ENCODE measurements at places on chromosomes 1 and 21. TPM values are rescaled to one million over a fixed set of nuclear protein-coding genes. Genes with fewer than 3 reads are reported as not detected.
A peak's percentile ranks its signal among the peaks of the same experiment; 100 is the strongest.

The CLIC6 gene
- total RNA-seq, result 19.0 TPM

The IVL gene
- not detected for total RNA-seq

The DOCK7 gene
- total RNA-seq, result 158 TPM

The IRF6 gene
- 0.99 TPM for total RNA-seq

The MOV10 gene
- 17.0 TPM for total RNA-seq

The LINGO4 gene
- total RNA-seq, result 2.0 TPM

The MYOC gene
- 5.2 TPM for total RNA-seq

The HIVEP3 gene
- 3.0 TPM for total RNA-seq

The FHAD1 gene
- total RNA-seq, result 9.9 TPM

The RPL11 gene
- 655 TPM for total RNA-seq

GRCh38 chr1:11019971-11020370 lies 7.5 kb downstream of the TARDBP start:
- H3K27me3 ChIP-seq, result no peaks in the 10 kb centered on the region
- H3K27ac ChIP-seq, result no peak overlapping the region
- H3K36me3 ChIP-seq, result peaks cover 69% of the 10 kb centered on the region
- no peak for DNase-seq
- peaks cover 3% of the 10 kb centered on the region for H3K4me1 ChIP-seq
- no peak overlapping the region for H3K4me3 ChIP-seq

GRCh38 chr1:116118471-116118870 lies 7.3 kb downstream of the MAB21L3 start:
- no peak overlapping the region for H3K27ac ChIP-seq
- no peak for DNase-seq
- no peak overlapping the region for H3K4me3 ChIP-seq
- no peaks in the 10 kb centered on the region for H3K4me1 ChIP-seq
- no peaks in the 10 kb centered on the region for H3K27me3 ChIP-seq

DNA sequence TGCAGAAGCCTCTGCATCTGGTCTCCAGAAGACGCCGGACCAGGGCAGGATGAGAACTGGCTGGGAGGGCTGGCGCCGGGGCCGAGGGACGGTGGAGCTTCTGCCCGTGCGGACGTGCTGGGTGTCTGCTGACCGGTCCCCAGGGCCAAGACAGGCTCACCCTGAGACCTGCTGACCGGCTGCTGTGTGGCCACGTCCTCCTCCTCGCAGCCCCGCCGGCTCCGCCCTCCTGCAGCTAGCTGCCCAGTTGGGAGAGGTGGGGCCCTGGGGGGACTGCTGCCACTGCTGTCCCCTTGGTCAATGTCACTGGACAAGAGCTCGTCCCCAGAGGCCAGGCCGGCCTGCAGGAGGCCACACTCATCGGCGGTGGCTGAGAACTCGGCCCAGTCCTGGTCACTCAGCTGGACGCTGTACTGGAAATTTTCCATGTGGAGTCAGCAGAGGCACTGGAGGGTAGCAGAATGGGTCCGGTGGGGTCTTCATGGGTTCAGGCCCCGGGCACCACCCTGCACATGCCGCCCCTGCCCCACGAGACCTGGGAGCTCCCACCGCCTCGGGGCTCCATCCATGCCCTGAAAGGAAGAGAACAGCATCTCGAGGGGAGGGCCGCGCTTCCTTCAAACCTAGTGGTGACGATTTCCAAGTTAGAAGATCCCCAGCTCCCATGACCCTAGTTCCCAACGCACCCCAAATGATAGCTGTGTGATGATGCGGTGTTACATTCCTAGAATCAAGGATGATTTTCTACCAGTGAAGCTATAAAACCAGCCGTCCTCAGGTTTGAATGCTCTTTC lies 1.1 kb downstream of the PERM1 start:
- peaks cover 2% of the 10 kb centered on the region for H3K36me3 ChIP-seq
- H3K27ac ChIP-seq, result no peak overlapping the region
- H3K27me3 ChIP-seq, result peaks cover 11% of the 10 kb centered on the region
- no peak overlapping the region for H3K4me3 ChIP-seq
- H3K4me1 ChIP-seq, result peaks cover 9% of the 10 kb centered on the region

DNA sequence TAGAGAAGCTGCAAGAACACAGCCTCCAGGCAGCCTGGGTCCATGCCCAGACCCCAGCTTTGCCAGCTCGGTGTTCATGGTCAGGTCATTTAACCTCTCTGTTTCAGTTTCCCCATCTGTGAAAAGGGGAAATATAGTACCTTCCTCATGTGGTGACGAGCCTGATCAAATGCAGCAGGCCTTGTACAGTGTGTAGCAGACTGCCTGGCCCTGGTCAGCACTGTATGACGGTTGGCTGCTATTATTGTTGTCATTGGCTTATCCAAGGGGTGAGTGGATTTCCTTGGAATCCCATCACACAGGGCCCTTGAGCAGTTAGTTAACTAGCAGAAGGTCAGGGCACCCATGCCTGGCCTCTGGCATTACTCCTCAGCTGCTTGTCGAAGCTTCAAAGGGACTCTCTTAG lies 6.6 kb upstream of the TMEM51 start:
- H3K36me3 ChIP-seq, result no peaks in the 10 kb centered on the region
- peak; percentile 42 for DNase-seq
- H3K4me3 ChIP-seq, result no peak overlapping the region
- H3K4me1 ChIP-seq, result peaks cover 5% of the 10 kb centered on the region
- H3K27ac ChIP-seq, result no peak overlapping the region

DNA sequence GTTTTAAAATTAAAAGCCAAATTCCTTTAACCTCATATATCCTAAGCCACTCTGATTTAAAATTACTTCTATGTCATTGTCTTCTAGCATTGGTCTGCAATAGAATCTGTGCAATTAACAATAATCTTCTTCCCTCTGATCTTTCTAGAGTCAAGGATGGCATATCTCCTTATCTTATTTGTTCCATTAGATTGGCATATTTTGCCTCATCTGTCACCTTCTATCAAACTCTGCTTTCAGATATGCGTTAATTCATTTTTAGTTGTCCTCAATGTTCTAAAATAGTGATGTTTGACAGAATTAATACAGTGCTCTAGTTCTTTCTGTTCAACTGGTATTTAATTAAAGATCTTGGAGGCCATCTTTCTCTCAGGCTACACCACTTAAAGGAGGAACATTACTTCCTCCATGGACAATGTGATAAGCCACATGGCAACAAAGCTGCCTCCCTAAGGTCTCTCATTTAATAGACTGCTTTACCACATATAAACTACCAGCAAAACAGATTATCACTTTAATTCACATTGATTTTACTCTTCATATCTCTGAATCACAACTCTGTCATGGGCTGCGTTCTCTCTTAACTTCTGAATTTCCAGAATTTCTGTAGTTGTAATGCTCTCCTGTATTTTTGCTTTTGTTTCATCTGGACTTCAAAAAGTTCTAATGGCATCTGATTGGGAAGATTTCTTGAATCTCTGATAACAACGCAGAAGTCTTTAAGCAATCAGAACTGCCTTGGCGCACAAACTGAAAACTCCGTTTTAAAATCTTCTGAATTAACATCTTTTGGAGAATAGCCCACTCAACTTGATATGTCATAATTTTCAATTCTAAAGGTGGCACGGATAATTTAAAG lies 2.8 kb downstream of the NRIP1 start:
- no peak overlapping the region for H3K27ac ChIP-seq
- no peaks in the 10 kb centered on the region for H3K36me3 ChIP-seq
- DNase-seq, result no peak
- no peaks in the 10 kb centered on the region for H3K27me3 ChIP-seq
- peak overlapping the region; percentile 73 for H3K4me3 ChIP-seq
- no peaks in the 10 kb centered on the region for H3K4me1 ChIP-seq

DNA sequence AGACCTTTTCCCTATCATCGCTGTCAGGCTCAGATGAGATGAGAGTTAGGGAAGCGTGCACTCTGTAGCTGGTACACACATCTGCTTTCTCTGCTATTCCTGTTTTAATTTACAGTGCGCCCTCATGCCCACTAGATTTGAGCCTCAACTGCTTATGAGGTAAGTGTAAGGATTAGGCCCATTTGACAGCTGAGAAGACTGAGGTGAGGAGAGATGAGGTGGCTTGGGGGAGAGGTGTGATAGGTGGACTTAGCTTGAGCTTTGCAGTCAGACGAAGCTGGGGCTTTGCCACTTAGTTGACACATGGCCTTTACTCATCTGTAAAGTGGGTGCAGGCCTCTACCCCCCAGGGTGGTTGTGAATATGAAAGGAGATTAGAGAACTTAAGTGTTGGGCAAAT lies 8.5 kb downstream of the TMEM61 start:
- H3K27me3 ChIP-seq, result no peaks in the 10 kb centered on the region
- H3K4me3 ChIP-seq, result no peak overlapping the region
- H3K36me3 ChIP-seq, result no peaks in the 10 kb centered on the region
- H3K27ac ChIP-seq, result no peak overlapping the region
- peaks cover 7% of the 10 kb centered on the region for H3K4me1 ChIP-seq

DNA sequence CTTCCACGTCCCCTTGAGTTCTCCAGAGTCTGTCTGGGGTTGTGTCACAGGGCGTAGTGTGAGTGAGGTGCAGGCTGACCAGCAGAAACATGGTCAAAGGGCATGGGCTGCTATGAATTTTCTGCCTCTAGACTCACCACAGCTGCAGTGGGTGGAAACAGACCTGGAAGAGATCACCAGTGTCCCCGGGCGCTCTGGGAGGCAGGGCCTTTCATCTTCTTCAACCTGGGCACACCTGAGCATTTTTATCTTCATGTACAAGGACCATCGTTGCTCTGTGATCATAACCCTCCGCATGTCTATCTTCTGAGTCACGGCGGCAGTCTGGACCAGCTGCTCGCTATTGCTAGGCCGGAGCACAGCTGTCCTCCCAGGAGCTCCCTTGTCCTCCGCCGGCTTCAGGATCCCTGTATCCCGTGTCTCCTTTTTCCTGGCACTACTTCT lies 29.6 kb downstream of the DEGS1 start:
- H3K36me3 ChIP-seq, result no peaks in the 10 kb centered on the region
- H3K27me3 ChIP-seq, result no peaks in the 10 kb centered on the region
- no peaks in the 10 kb centered on the region for H3K4me1 ChIP-seq

DNA sequence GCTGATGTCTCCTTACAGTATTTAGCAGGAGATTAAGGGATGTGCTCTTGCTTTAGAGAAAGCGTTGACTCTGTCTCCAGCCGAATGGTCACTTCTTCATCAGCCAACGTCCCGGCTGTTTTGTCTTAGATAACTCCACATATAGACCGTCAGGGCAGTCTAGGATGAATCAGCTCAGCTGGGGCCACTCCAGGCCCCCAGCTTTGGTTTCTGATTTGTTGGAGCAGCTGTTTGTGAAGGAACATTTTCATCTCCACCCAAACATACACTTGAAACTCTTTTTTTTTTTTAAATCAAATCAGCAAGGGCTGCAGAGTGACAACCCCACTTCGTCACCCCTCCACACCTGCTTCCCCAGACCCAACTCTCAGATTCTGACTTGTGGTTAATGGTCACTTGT lies 206.1 kb upstream of the GALNT2 start:
- peaks cover 30% of the 10 kb centered on the region for H3K4me1 ChIP-seq
- no peaks in the 10 kb centered on the region for H3K36me3 ChIP-seq
- H3K27me3 ChIP-seq, result no peaks in the 10 kb centered on the region
- no peak overlapping the region for H3K27ac ChIP-seq
- DNase-seq, result no peak

GRCh38 chr1:55848906-55849305 lies 633.7 kb upstream of the USP24 start:
- no peak overlapping the region for H3K27ac ChIP-seq
- no peak for DNase-seq
- H3K4me3 ChIP-seq, result no peak overlapping the region
- no peaks in the 10 kb centered on the region for H3K4me1 ChIP-seq

GRCh38 chr21:28378026-28378425 lies 614.7 kb downstream of the LTN1 start:
- no peaks in the 10 kb centered on the region for H3K36me3 ChIP-seq
- H3K4me1 ChIP-seq, result no peaks in the 10 kb centered on the region
- DNase-seq, result no peak
- no peak overlapping the region for H3K27ac ChIP-seq

- H3K4me3 ChIP-seq, result no peak overlapping the region
- H3K4me1 ChIP-seq, result no peaks in the 10 kb centered on the region
- H3K36me3 ChIP-seq, result peaks cover 20% of the 10 kb centered on the region
- no peak overlapping the region for H3K27ac ChIP-seq
- no peak for DNase-seq
- no peaks in the 10 kb centered on the region for H3K27me3 ChIP-seq
Observed at GRCh38 chr1:246761396-246761795, 37.2 kb downstream of the SCCPDH start.

- no peaks in the 10 kb centered on the region for H3K27me3 ChIP-seq
- peaks cover 39% of the 10 kb centered on the region for H3K4me1 ChIP-seq
- H3K36me3 ChIP-seq, result peaks cover 73% of the 10 kb centered on the region
- DNase-seq, result no peak
- H3K27ac ChIP-seq, result peak overlapping the region; percentile 40
- no peak overlapping the region for H3K4me3 ChIP-seq
Observed at GRCh38 chr1:22122273-22123070, 20.4 kb downstream of the WNT4 start.

- no peaks in the 10 kb centered on the region for H3K36me3 ChIP-seq
- no peaks in the 10 kb centered on the region for H3K4me1 ChIP-seq
- no peaks in the 10 kb centered on the region for H3K27me3 ChIP-seq
- DNase-seq, result no peak
- no peak overlapping the region for H3K4me3 ChIP-seq
- no peak overlapping the region for H3K27ac ChIP-seq
Observed at GRCh38 chr1:208728815-208729214, 484.6 kb upstream of the PLXNA2 start.

DNA sequence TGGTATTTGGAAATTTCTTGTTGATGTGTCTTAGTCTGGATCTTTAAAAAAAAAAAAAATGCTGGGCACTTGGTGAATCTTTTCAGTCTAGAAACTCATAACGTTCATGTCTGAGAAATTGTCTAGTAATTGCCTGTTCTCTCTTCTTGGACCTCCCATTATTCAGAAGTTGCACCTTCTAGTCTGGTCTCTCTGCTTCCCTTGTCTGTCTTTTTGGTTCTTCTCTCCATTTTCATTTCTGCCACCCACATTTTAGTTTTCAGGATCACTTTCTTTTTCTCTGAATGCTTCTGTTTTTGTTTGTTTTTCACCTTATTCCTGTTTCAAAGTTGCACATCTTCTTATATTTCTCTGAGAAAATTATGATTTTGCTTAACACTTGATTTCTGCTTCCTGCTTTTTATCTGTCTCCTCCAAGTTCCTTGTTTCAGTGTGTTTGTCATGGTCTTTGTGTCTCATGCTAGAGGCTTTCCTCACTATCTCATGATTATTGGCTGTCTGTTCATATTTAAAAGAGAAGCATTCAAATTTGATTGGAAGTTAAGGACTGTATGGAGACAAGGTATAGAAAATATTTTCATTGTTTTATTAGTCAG lies 21.3 kb downstream of the BACE2 start:
- H3K4me1 ChIP-seq, result no peaks in the 10 kb centered on the region
- no peaks in the 10 kb centered on the region for H3K36me3 ChIP-seq
- DNase-seq, result no peak
- H3K27me3 ChIP-seq, result no peaks in the 10 kb centered on the region

GRCh38 chr1:223197923-223198627 lies 55.0 kb upstream of the TLR5 start:
- H3K27me3 ChIP-seq, result no peaks in the 10 kb centered on the region
- no peak overlapping the region for H3K27ac ChIP-seq
- H3K4me1 ChIP-seq, result no peaks in the 10 kb centered on the region
- H3K36me3 ChIP-seq, result no peaks in the 10 kb centered on the region

GRCh38 chr1:204925701-204926100 lies 55.0 kb downstream of the NFASC start:
- H3K27me3 ChIP-seq, result no peaks in the 10 kb centered on the region
- H3K4me1 ChIP-seq, result peaks cover 42% of the 10 kb centered on the region

- peak; percentile 64 for DNase-seq
Observed at GRCh38 chr1:59972216-59972927, 45.8 kb upstream of the CYP2J2 start.

Measured in spinal cord (tissue), 10 donors.